Smooth muscle cell of bladder (primary cell): ENCODE measurements at places on chromosomes 16 and 17. TPM values are rescaled to one million over a fixed set of nuclear protein-coding genes. Genes with fewer than 3 reads are reported as not detected.

KCTD19 gene
- total RNA-seq, result under 0.01 and 0.14 TPM in 2 replicates

TUBG1 gene
- 13.2 and 15.2 TPM in 2 replicates for total RNA-seq

HAS3 gene
- total RNA-seq, result 2.4 and 7.6 TPM in 2 replicates

KRTAP9-8 gene
- not detected in 2 replicates for total RNA-seq

ARHGAP44 gene
- total RNA-seq, result 0.71 and 1.6 TPM in 2 replicates
